ENCODE measurements at places on chromosomes 2 and 18. TPM values are rescaled to one million over a fixed set of nuclear protein-coding genes. Genes with fewer than 3 reads are reported as not detected.

DNA sequence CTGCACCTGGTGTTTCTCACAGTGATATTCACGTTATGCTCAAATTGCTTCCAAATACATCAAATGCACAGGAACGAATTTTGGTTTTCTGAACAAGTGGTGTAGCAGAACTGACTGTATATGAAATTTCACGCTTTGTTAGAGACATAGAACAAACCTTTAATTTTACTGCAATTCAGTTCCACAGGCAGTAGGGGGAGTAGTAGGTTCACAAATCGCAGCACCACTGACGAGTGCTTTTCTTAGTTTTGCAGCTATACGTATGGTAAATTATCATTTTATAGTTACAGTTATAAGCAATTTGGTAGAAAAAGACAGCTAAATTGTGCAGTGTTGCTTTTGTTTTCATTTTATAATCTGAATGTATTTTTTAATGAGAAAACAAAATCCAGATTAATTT is 113.3 kb downstream of the KIAA1328 start:
- H3K4me3 ChIP-seq = no peak overlapping the region
- no peaks in the 10 kb centered on the region for H3K4me1 ChIP-seq
- H3K36me3 ChIP-seq = no peaks in the 10 kb centered on the region
- no peak for DNase-seq
- no peaks in the 10 kb centered on the region for H3K27me3 ChIP-seq
- H3K27ac ChIP-seq = no peak overlapping the region

DNA sequence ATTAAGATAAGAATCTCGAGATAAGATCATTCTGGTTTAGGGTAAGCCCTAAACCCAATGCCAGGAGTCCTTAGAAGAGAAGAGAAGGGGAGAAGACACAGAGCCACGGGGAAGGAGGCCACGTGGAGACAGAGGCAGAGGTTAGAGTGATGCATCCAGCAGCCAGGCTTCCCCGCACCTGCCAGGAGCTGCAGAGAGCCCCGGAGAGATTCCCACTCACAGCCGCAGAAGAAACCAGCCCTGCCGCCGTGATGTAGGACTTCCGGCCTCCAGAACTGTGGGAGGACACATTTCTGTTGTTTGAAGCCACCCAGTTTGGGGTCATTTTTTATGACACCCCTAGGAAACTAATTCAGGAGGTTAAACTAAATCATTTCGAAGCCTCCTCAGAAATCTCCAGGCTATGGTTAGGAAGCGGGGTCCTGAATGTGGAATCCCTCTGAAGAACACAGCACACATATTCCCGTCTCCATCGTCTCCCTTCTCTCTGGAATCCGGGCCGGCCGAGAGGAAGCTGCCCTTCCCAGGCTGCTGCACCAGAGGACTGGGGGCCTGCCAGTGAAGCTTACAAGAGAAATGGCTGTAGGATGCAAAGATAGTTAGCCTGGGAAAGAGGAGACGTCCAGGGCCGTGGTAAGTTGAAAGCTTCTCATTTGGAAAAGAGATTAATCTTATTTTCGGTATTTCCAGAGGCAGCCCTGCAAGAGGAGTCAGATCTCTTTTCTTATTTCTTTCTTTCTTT is 156.6 kb downstream of the TWIST2 start:
- H3K27me3 ChIP-seq = no peaks in the 10 kb centered on the region
- H3K36me3 ChIP-seq = no peaks in the 10 kb centered on the region
- H3K4me1 ChIP-seq = no peaks in the 10 kb centered on the region
- H3K4me3 ChIP-seq = no peak overlapping the region
- DNase-seq = no peak

- no peak overlapping the region for H3K4me3 ChIP-seq
- no peaks in the 10 kb centered on the region for H3K36me3 ChIP-seq
- DNase-seq = no peak
- no peaks in the 10 kb centered on the region for H3K4me1 ChIP-seq
- H3K27ac ChIP-seq = no peak overlapping the region
- H3K27me3 ChIP-seq = no peaks in the 10 kb centered on the region
These were observed 75.2 kb downstream of the FMNL2 start for GRCh38 chr2:152410165-152410597.

DNA sequence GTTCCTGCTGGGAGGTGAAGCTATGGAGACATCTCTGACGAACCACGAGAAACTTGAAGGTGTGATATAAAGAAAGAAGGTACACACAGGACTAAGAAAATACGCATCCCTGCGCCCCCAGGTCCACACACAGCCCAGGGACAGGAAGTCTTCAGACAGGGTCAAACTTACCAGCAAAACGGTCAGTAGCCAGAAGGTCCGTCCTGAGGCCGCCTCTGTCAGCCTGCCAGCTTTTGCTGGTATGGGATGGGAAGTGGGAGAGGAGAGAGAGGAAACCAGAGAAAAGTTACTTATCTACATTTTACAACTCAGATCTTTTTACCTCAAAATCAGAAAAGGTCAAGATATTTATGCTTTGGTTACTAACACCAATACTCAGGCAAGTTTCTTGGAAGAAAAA is 47.2 kb downstream of the HDLBP start:
- no peak overlapping the region for H3K27ac ChIP-seq
- DNase-seq = no peak
- no peaks in the 10 kb centered on the region for H3K27me3 ChIP-seq
- peaks cover 21% of the 10 kb centered on the region for H3K4me1 ChIP-seq

Gene CNDP1
- 0.60 TPM for total RNA-seq

DNA sequence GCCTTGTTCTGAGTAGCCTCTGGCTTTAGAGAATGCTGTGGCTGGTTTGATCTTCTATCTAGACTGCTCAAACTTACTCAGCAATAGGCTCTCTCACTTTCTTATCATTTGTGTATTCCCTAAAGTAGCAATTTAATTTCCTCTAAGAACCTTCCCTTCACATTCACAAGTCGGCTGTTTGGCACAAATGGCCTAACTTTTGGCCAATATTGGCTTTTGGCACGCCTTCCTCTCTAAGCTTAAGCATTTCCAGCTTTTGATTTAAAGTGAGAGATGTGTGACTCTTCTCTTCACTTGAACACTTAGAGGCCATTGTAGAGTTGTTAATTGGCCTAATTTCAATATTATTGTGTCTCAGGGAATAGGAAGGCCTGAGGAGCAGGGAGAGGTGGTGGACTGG is 219.5 kb upstream of the PXDN start:
- no peak overlapping the region for H3K4me3 ChIP-seq
- H3K4me1 ChIP-seq = no peaks in the 10 kb centered on the region
- no peaks in the 10 kb centered on the region for H3K27me3 ChIP-seq
- H3K36me3 ChIP-seq = no peaks in the 10 kb centered on the region

GRCh38 chr2:62456721-62457539 is 49.1 kb downstream of the TMEM17 start:
- peaks cover 9% of the 10 kb centered on the region for H3K4me1 ChIP-seq
- no peak overlapping the region for H3K27ac ChIP-seq
- DNase-seq = peak; percentile 72
- no peaks in the 10 kb centered on the region for H3K36me3 ChIP-seq
- peak overlapping the region; percentile 29 for H3K4me3 ChIP-seq

DNA sequence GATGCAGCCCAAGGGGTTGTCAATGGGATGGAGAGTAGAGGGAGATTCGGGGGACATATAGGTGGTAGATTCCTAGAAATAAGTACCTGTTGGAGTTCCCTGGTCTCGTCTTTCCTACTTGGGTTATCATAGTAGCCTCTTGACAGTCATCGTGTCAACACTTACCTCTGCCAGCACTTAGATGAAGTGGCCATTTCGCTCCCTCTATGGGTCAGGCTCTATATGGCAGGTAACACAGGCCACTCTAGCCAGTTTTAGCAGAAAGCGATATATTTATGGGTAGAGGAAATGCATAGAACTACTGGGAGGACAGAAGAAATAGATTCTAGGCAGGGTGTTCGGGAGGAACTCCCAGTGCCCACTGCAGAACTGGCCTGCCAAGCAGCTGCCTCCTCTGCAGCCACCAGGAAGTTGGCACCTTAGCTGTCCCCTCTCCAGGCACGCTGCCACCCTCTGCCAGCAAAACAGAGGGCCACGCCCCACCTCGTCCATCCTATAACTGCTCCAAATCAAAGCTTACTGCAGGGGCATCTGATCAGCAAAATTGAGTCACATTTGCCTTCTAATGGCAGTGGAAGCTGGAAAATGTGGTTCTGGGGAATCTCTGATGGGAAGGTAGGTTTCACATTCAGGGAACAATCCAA is 181.3 kb downstream of the INSIG2 start:
- H3K4me1 ChIP-seq = no peaks in the 10 kb centered on the region
- no peak for DNase-seq
- no peaks in the 10 kb centered on the region for H3K36me3 ChIP-seq
- H3K27me3 ChIP-seq = no peaks in the 10 kb centered on the region

Gene SPATA3
- total RNA-seq = not detected

- H3K27ac ChIP-seq = no peak overlapping the region
- no peak overlapping the region for H3K4me3 ChIP-seq
- no peak for DNase-seq
- peaks cover 12% of the 10 kb centered on the region for H3K36me3 ChIP-seq
These were observed 1.3 kb upstream of the FAM136A start for GRCh38 chr2:70303186-70303585.

Gene GCFC2
- total RNA-seq = 12.0 TPM

DNA sequence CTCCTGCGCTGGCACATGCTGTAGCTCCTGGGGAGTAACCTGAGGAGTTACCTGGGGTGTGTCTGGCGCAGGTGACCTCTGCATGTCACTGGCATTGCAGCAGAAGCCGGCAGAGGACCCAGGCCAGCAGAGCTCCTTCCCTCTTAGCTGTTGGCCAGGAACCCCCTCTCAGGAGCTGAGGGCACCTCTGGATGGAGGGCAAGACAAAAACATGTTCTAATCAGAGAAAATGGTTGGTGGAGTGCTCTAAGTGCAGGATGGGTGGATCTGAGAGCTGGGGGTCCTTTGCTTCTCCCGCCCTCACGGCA is 44.9 kb upstream of the SNTG2 start:
- DNase-seq = no peak
- H3K4me1 ChIP-seq = no peaks in the 10 kb centered on the region
- H3K4me3 ChIP-seq = no peak overlapping the region
- no peaks in the 10 kb centered on the region for H3K36me3 ChIP-seq
- H3K27me3 ChIP-seq = no peaks in the 10 kb centered on the region

- no peaks in the 10 kb centered on the region for H3K27me3 ChIP-seq
- H3K4me3 ChIP-seq = no peak overlapping the region
- H3K4me1 ChIP-seq = no peaks in the 10 kb centered on the region
These were observed 13.7 kb downstream of the ADRA2B start for GRCh38 chr2:96102596-96103186.

Gene LYPD6
- not detected for total RNA-seq

Gene GALNT1
- 49.2 TPM for total RNA-seq

Gene NT5C1B
- total RNA-seq = not detected

Gene SPDYA
- total RNA-seq = 8.0 TPM

Gene PLGLB1
- 5.6 TPM for total RNA-seq

DNA sequence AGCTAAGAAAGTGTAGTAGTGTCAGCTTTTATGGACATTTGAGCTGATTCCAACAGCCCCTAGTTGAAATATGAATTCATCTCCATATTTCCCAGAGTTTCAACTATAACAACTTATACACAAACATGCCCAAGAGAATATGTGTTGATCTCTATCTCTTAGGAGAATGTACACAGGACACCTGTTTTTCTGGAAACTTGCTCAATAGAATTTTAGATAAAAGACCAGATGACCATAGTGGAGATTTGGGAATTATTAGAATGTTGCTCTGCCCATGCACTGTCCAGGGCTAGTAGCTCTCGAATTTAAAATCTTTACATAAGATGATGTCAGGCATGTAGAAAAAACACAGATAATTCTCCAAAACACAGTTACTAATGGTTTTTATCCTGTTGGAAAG is 162.3 kb upstream of the VRK2 start:
- no peaks in the 10 kb centered on the region for H3K4me1 ChIP-seq
- no peak overlapping the region for H3K27ac ChIP-seq
- no peaks in the 10 kb centered on the region for H3K27me3 ChIP-seq

Gene ZEB2
- total RNA-seq = 944 TPM

- H3K27me3 ChIP-seq = no peaks in the 10 kb centered on the region
- no peak for DNase-seq
- H3K27ac ChIP-seq = no peak overlapping the region
- no peaks in the 10 kb centered on the region for H3K36me3 ChIP-seq
- no peak overlapping the region for H3K4me3 ChIP-seq
- no peaks in the 10 kb centered on the region for H3K4me1 ChIP-seq
These were observed 810.2 kb downstream of the CNTNAP5 start for GRCh38 chr2:124835331-124835730.

Gene UGT1A1
- total RNA-seq = not detected

DNA sequence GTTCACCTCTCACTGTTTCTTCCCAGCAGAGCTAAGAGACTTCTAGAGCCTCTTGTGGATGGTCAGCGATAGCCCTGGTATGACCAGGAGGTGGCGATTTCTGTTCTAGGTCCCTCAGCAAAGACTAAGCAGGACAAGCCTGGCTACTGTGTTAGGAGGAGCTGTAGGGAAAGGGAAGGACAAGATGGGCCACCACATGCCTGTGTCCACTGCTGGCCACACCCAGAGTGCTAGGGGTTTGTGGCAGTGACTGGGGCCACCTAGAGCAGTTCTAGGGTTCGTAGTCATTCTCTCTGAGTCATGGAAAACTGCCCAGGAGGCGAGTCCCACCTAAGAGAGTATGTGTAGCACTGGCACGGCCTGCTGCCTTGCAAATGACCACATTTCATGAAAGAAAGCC is 179.4 kb downstream of the ALPK2 start:
- H3K27me3 ChIP-seq = no peaks in the 10 kb centered on the region
- DNase-seq = no peak
- H3K4me3 ChIP-seq = no peak overlapping the region
- H3K36me3 ChIP-seq = no peaks in the 10 kb centered on the region
- no peak overlapping the region for H3K27ac ChIP-seq

Gene PSTPIP2
- total RNA-seq = 34.7 TPM

Gene SCN9A
- total RNA-seq = 0.39 TPM

Gene OSR1
- not detected for total RNA-seq

Gene CCDC150
- 2.3 TPM for total RNA-seq
